ENCODE measurements at places on chromosomes 3 and 15.

DNA sequence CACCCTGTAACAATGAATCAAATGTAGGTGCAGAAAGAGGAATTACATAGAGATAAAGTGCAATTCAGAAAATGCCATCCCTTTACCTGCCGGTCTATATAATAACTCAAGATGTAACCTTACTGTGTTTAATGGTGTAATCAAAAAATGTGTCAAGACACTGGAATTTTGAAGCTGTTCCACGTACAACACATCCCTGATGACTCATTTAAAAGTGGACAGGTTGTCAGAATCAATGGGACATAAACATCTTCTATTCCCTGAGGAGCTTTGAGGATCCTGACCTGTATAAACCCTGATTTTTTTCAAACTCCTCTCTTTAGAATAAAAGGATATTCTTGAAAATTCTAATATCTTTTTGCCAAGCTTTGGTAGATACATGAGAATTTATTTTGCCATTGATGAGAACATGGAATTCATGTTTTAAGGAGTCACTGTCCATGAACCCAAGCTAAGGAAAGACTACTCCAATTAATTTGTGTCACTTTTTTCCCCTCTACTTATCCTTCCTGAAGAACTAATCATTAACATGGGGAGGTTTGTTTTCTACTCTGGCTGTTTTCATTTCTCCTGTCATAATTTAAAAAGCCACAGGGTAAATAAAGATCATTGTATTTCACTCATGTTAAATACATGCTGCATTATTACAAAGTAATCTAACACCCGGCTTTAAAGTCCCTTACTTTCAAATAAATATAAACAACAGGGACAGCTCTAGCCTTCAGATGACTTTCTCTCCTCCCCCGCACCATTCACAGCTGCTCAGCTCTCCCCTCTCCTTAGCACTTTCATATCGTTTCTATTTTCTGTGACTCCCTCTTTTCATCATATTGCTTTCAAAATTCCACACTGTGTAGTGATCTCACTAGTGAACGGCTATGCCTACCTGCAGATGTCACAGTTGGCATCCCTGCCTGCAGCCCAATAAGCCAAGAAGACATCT is 138.3 kb downstream of the TAFA4 start:
- DNase-seq, result no peak

DNA sequence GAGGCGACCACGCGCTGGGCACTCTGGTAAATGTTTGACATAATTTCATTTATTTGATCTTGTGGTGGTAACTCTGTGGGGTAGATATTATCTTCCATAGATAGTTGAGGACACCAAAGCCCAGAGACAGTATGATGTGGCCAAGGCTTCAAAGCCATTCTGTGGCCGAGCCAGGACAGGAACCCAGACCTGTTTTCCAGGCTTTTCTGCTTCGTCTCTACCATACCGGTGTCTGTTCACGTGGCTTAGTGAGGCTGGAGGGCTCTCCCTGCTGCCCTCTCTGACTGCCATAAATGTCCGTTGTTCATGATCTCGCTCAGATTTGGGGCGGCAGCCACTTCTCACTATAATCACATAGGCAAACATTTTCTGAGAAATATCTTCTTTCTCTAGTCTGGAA is 134.7 kb downstream of the PEX5L start:
- DNase-seq, result no peak

GRCh38 chr3:115322901-115323300 is 175.8 kb upstream of the ZBTB20 start:
- no peak for DNase-seq

- no peak for DNase-seq
Observed at GRCh38 chr15:33159726-33160453, 34.6 kb downstream of the FMN1 start.

- DNase-seq, result no peak
Observed at GRCh38 chr3:47661121-47661752, 82.6 kb upstream of the CSPG5 start.

- DNase-seq, result no peak
Observed at GRCh38 chr3:57675530-57675929, 17.3 kb downstream of the DENND6A start.

GRCh38 chr15:29805043-29805707 is 17.1 kb downstream of the TJP1 start:
- DNase-seq, result no peak
